Choroid plexus epithelial cell (primary cell): ENCODE measurements at places on chromosomes 2 and 18.

DNA sequence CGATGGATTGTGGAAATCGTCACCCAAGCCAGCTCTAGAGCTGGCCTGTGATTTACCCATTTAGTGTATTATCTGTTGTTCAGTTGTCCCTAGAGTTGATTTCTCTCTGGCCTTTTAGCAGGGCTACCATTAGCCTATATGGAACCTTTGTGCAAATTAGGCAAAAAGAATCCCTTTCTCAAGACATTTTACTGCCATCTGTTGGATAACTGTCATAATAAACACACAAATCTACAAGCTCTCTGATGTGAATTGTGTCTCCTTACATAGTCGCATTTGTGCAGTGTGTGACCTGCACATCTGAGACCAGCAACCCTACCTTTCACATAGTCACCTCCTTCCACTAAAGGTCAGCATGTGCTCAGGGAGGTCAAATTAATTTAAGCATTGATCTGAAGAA lies 34.0 kb downstream of the LOXHD1 start:
- peak; percentile 59 for DNase-seq

DNA sequence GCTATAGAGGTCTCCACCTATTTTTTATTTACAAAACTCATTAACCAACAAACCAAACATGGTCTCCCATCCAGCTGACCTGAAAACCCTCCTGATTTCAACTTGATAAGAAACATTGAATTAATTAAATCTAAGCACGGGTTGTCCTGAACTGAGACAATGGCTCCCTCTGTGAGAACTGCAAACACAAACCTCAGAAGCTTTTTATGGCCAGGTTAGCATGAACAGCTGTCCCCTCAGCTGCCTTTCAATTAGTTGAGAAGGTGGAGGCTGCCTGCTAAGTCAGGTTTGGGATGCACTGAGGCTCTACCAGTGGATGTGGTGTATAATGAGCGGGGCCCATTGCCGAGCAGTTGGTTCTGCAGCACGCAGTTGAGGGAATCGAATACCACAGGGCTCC lies 258.5 kb upstream of the DDX18 start:
- no peak for DNase-seq

- no peak for DNase-seq
Observed at GRCh38 chr2:148567716-148568115, 76.8 kb upstream of the EPC2 start.

- no peak for DNase-seq
Observed at GRCh38 chr2:48148841-48149430, 242.6 kb upstream of the FBXO11 start.

- DNase-seq, result no peak
Observed at GRCh38 chr2:23219666-23220065, 165.3 kb upstream of the KLHL29 start.

GRCh38 chr18:24262087-24262486 lies 123.2 kb downstream of the CABYR start:
- DNase-seq, result peak; percentile 62

DNA sequence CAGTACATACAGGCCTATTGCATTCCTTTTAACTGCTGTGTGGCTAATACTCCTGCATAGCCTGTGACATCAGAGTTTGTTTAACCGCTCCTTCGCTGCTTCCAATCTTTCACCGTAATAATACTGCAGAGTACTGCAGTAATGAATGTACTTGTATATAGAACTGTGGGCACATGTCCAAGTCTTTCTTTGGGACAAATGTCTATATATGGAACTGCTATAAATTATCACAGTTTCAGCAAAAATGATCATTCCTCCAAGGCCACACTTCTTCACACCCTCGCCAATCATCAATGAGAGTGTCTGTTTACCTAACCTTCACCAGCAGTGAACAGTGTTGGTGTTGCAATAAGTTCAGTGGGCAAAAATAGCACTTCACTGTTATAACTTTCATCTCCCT lies 230.4 kb downstream of the SP3 start:
- DNase-seq, result peak; percentile 38

GRCh38 chr2:169361706-169362117 lies 622 bp downstream of the LRP2 start:
- peak; percentile 6 for DNase-seq

DNA sequence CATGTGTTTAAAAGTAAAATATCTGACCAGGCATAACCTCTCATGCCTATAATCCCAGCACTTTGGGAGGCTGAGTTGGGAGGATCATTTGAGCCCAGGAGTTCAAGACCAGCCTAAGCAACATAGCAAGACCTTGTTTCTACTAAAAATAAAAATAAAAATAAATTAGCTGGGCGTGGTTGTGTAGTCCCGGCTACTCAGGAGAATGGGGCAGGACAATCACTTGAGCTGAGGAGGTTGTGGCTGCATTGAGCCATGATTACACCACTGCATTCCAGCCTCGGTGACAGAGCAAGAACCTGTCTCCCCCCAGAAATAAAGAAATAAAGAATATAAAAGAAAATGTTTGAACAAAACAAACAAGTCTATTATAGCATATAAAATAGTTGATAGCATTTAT lies 158.3 kb downstream of the ZBTB7C start:
- DNase-seq, result no peak

DNA sequence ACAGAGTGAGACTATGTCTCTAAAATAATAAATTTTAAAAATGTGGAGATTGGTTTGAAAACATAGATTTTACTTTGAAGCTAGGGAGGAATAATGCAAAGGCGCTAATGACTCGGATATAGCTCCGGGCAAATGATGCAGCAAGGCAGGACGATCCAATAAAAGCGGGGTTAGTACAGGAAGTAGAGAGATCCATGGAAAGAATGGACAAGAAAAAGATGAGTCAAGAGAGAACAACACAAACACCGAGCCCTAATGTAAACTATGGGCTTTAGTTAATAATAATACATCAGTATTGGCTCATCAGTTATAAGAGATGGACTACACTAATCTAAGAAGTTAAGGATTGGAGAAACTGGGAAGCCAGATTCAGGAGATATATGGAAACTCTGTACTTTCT lies 74.5 kb downstream of the QPCT start:
- DNase-seq, result no peak

- no peak for DNase-seq
Observed at GRCh38 chr2:6072768-6073167, 380.6 kb downstream of the SOX11 start.

DNA sequence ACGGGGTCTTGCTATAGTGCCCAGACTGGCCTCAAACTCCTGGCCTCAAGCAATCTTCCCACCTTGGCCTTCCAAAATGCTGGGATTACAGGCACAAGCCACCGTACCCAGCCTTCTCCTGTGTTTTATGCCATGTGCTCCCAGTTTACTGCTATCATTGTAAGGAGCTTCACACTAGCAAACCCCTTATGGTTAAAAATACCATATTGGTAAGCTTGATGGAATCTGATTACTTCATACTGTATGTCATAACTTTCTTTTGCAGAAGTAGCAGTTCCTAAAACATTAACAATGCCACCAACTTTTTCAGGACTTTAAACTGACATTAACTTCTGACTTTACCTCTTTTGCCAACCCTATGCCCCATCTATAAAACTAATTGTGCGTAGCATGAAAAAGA lies 36.2 kb downstream of the HAT1 start:
- peak; percentile 78 for DNase-seq

GRCh38 chr2:215137741-215138340 lies 585 bp downstream of the ABCA12 start:
- peak; percentile 62 for DNase-seq
